IMR-90 (cell line): ENCODE measurements at places on chromosomes 11 and 22. TPM values are rescaled to one million over a fixed set of nuclear protein-coding genes. Genes with fewer than 3 reads are reported as not detected.

RIMBP3C gene
- 0.05 and 0.10 TPM in 2 replicates for polyA plus RNA-seq

ASPHD2 gene
- 1.3 and 1.4 TPM in 2 replicates for polyA plus RNA-seq

KLHL35 gene
- polyA plus RNA-seq = 3.3 TPM in 2 replicates

RPS6KA4 gene
- 38.8 and 46.7 TPM in 2 replicates for polyA plus RNA-seq

XNDC1N gene
- 2.0 and 2.5 TPM in 2 replicates for polyA plus RNA-seq

ANGPTL5 gene
- polyA plus RNA-seq = not detected in 2 replicates

BIK gene
- polyA plus RNA-seq = 0.19 TPM in 1 of 2 replicates, not detected in the other

DGCR6L gene
- polyA plus RNA-seq = 80.4 and 95.2 TPM in 2 replicates

MAPK12 gene
- polyA plus RNA-seq = 56.3 and 59.9 TPM in 2 replicates

RNF169 gene
- 3.0 and 3.6 TPM in 2 replicates for polyA plus RNA-seq

MUC5B gene
- not detected in 2 replicates for polyA plus RNA-seq

DNA sequence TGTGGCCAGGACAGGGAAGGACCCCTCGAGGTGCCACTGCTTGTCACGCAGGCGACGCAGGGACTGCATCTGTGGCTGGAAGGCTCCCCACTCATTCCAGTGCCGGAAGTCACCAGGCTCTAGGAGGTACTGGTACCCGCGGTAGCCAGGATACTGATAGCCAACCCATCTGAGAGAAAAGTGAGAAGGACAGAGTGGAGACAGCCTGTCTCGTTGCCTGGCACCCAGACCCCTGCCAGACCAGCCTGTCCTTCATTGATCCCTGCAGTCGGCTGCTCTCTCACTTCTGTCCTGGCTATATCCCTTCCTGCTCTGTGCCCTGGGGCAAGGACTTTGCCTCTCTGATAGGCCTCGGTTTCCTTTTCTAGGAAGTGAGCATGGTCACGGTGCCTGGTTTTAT is 9.6 kb upstream of the TPST2 start:
- DNase-seq = no peak

- DNase-seq = no peak
These were observed 4.8 kb downstream of the BARX2 start for GRCh38 chr11:129380413-129380812.

DNA sequence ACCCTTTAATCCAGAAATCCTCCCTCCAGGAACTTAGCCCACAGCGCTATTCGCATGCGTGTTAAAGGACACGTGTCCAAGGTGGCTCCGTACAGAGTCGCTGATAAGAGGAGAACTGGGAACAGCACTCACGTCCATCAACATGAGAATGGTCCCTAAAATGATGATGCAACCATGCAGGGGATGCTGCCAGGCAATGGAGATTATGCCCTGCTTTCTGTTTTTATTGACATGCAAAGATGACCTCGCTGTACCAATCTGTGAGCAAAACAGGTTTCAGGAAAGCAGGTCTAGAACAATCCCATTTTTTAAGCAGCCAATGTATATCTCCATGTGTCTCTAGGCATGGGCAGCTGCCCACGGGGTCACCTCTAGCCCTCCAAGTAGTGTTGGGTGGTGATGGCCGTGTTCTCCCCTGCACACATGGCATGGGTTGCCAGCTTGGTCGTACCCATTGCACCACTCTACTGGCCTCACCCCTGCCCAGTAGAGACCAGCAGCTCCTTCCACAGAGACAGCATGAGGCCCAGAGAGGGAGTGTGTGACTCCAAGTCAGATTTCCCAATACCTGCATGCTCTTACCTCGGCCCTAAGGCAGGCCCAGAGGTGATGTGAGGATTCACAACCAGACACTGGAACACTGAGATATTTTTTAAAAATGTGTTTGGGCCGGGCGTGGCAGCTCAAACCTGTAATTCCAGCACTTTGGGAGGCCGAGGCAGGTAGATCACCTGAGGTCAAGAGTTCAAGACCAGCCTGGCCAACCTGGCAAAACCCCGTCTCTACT is 68.3 kb upstream of the LINC01488 start:
- DNase-seq = no peak

GRCh38 chr11:134139303-134139872 is 70.5 kb downstream of the JAM3 start:
- DNase-seq = no peak

GRCh38 chr11:8581300-8581699 is 12.7 kb downstream of the STK33 start:
- peak; percentile 30 for DNase-seq

GRCh38 chr11:78214331-78215194 is 25.8 kb downstream of the USP35 start:
- no peak for DNase-seq

DNA sequence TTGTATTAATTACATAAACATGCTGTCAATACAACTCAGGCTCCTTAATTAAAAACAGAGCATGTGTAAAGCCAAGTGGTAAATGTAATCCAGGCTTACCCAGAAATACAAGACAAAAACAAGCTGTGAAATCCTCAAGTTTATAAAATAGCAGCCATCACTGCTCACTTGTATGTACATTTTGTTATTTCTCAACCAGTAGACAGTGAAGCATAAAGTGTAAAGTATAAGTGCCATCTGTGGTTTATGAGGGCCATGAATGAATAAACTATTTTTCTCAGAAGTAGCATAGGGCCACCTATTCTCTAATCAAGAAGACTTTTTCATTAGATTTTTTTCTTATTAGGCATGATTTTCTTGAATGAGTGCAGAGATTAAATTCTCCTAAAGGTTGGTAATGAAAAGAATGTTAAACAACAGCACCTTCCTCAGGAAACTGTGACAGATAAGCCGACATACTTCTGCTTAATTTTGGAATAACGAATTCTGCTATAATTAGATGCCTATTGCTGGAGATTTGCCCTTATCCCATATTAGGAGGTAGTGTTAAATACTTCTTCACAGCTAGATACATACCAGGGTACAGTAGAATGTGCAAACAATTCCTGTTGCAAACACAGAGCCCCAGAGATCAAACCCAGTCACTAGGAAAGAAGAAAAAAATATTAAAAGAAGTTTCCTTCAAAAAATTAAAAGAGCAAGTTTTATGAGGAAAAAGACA is 13.0 kb downstream of the SLC5A12 start:
- DNase-seq = no peak

- DNase-seq = no peak
These were observed 84.6 kb upstream of the IZUMO1R start for GRCh38 chr11:94219771-94220170.

- peak; percentile 55 for DNase-seq
These were observed 64.5 kb downstream of the AMBRA1 start for GRCh38 chr11:46529095-46529905.

GRCh38 chr11:43735961-43736360 is 55.4 kb downstream of the HSD17B12 start:
- peak; percentile 71 for DNase-seq

DNA sequence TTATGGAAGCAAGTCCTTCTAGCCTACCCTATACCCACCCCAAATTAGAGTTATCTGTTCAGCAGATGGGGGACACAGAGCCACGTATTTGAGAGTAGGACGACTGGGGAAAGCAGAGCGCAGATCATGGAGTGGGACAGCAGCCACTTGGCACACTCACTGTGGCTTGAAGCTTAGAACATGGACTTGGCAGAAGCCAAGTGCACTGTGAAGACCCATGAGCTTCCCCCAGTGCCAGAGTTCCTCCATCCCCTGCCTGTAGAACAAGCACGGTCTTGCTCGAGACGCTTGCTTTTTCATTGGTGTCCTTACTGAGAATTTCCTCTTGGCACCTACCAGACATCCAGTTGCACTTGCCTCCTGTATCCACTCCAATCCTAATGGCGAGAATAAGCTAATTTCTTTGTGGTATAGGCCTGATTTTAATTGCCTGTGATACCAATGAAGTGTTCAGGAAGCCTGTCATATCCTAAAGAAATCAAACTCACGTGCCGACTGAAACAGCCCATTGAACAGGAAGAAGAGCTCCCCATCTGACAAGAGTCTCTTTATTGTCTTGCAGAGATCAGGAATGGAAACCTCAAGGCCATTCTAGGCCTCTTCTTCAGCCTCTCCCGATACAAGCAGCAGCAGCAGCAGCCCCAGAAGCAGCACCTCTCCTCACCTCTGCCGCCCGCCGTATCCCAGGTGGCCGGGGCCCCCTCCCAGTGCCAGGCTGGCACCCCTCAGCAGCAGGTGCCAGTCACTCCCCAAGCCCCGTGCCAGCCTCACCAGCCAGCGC is 166.9 kb downstream of the NAV2 start:
- no peak for DNase-seq

GRCh38 chr11:122232985-122233384 is 117.0 kb upstream of the BLID start:
- no peak for DNase-seq

DNA sequence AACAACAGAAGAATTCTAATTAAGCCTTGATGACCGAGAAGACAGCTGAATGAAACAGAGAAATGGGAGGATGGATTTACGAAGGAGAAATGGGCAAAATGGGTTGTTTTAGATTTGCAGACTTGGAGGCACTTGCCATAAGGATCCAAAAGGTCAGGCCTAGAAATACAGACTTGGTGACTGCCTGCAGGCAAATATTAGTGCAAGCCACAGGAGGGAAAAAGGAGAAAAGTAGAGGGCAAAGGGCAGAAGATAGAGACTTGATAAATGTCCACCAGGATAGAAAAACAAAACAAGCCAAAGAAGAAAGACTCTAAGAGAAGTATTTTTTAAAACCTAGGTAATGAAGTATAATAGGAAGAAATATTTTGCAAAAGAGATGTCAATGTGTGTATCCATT is 13.1 kb downstream of the CCDC34 start:
- DNase-seq = no peak

- no peak for DNase-seq
These were observed 16.4 kb downstream of the FRMD8 start for GRCh38 chr11:65402790-65403189.

- DNase-seq = no peak
These were observed 11.5 kb downstream of the PARVG start for GRCh38 chr22:44192098-44192815.

DNA sequence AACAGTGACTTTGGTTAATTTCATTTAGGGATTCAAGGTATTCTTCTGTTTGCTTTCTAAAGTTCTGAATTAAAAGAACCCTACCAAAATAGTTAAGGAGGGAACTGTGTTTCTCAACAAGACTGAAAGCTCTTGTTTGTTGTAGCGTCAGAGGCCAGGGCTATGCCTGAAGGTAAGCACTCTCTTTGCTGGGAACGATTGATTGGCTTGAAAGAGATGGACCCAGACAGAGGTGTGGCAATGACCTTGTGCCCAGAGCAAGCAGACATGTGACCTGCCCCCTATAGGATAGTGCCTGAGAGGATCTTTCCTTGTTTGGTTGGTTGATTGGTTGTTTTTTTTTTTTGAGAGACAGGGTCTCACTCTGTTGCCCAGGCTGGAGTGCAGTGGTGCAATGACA is 68.3 kb upstream of the CECR2 start:
- no peak for DNase-seq

- DNase-seq = no peak
These were observed 148.6 kb downstream of the NXPE2 start for GRCh38 chr11:114826910-114827442.

GRCh38 chr11:28858076-28858475 is 749.9 kb downstream of the METTL15 start:
- DNase-seq = peak; percentile 16

- DNase-seq = no peak
These were observed 5.5 kb downstream of the RPS6KA4 start for GRCh38 chr11:64364435-64364834.

DNA sequence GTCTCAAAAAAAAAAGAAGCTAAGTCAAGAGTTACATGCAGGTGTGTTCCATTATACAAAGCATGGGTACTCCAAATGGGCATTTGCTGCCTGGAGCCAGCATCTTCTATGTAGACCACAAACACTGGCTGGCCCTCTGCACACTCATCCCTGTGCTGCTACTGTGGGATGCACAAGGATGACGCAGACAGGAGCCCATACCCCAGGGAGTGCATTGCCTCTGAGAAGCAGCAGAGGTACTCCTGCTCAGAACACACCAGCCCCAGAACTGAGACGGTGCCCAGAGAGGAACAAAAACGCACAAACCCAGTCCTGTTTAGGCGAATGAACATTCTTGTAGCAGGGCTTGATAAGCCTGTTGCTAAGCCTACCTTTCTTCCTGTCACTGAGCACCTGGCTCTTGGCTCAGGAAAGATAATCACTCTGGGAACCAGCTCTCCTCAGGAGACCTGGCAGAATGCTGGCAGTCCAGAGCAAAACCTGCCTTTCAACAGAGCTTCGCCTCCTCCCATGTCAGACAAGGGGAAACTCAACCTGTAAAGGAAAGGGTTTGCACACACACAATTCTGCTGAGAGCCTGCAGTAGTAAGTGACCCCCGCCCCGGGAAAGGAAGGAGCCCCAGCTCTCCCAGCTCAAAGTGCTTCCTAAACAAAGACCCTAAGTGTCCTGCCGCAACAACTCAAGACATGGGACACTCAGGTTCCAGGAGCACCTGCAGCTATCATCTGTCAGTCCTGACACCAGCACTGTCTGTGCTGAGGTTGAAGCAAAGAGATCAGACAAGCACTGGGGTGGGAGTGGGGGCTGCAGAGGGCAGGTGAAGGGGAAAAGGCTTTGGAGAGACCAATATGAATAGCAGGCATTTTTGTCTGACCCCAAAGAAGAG is 145.7 kb downstream of the TENM4 start:
- DNase-seq = no peak

DNA sequence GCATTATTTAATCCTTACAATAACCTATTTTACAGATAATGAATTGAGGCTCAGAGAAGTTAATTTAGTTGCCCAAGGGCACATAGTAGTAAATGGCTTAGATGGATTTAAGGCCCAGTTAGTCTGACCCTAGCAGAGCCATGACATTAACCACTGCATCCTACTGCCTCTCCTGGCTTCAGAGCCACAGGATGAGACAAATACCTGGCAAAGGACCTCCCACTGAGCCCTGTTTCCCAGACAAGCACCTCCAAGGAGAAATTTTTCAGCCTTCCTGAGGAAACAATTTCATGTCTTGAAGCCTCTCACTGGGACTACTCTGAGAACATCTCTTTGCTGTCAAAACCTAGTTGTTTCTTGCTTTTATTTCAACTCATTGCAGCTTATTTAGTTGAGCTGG is 28.4 kb downstream of the IZUMO1R start:
- DNase-seq = no peak

GRCh38 chr11:12963792-12964536 is 45.2 kb upstream of the RASSF10 start:
- peak; percentile 48 for DNase-seq

DNA sequence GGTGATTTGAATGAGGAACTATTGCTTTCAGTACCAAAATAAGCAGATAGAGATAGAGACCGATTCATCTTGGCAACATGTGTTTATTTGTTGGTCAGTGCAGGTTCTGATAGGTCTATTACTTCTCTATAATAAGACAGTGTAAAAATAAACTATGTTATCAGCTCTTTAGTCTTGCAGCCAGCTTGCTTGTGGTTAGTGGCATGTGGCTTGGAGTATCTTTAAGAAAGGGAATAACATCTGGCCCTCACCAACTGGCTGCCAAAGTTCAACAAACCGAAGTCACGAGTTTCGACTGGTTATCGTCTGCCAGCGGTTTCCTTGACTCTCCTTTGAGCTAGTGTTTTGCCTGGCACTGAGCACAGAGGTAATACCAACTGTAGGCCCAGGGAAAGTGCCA is 71.8 kb downstream of the CTTN start:
- DNase-seq = peak; percentile 46

DNA sequence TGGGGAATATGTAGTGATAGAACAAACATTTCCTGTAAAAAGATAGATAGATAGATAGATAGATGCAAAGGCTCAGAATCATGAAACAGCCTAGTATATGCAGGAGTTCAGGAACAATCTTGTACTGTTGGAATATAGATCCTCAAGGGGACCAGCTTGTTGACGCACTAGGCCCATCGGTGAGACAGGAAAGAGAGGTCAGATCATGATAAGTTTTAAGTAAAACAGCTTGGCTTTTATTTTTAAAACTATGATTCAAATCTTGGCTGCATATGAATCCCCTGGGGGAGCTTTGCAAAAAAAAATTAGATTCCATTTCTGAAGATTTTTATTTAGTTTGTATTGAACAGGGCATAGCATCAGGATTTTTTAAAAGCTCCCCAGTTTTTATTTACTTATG is 185.8 kb downstream of the TRPC6 start:
- no peak for DNase-seq
